ENCODE measurements at places on chromosomes 1 and 21.

- no peak for DNase-seq
Measured at GRCh38 chr21:29302359-29302875, 3.7 kb downstream of the BACH1 start.

DNA sequence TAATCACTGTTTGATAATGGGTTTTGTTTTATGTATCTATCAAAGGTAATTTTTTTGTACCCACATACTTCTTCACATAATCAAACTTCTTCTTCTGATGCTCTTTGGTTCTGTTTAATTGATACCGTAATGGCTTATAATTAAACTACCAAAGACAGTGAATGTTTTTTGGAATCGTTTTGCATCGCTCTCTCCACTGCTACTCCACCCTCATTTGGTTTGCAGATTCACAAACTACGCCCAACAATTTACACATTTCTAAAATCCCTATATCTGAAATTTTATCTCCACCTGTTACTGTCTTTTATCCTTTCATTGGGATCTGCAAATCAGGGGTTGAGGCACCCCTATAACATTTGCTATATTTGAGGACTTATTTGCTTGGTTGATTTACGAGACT, 319.6 kb downstream of the RWDD3 start:
- no peak for DNase-seq

DNA sequence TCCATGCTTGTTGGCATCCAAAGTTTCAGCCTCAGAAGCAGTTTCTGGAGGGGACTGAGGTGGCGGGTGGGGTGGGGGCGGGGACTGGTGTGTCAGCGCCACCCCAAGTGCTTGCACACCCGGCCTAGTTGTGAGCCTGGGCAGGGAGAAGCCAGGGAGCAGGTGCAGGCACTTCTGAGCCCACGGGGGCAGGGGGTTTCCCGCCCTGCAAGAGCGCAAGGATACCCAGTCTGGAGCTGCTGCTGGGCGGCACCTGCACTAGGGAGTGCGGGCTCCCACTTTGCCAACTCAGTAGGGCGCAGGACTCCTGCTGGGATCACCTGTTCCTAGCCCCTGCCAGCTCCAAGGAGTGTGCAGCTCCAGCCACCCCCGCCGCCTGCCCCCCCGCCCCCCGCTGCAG, 33.5 kb downstream of the MAGI3 start:
- no peak for DNase-seq

- no peak for DNase-seq
Measured at GRCh38 chr1:67850611-67851075, 17.4 kb upstream of the GNG12 start.

GRCh38 chr1:192167011-192167410, 8.7 kb downstream of the RGS18 start:
- DNase-seq, result no peak

GRCh38 chr1:111202707-111203623, 2.5 kb upstream of the DENND2D start:
- DNase-seq, result no peak

- DNase-seq, result no peak
Measured at GRCh38 chr21:15686506-15686905, 43.3 kb upstream of the USP25 start.

GRCh38 chr1:215660259-215660658, 93.2 kb downstream of the KCTD3 start:
- DNase-seq, result no peak

DNA sequence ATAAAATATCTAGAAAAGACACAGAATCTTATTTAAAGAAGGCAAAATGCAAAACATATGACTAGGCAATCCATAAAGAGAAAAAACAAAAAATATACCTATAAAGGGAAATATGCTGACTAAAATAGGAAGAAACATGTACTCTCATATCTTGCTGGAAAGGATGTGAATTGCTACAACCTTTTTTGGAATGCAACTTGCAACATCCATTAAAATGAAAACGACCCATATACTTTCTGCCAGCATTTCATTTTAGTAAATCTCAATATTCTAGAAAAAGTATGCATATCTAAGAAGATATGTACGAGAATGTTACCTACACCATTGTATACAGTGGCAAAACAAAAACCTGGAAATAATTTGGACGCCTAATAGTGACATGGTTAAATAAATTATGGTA, 56.6 kb downstream of the EDEM3 start:
- DNase-seq, result no peak

DNA sequence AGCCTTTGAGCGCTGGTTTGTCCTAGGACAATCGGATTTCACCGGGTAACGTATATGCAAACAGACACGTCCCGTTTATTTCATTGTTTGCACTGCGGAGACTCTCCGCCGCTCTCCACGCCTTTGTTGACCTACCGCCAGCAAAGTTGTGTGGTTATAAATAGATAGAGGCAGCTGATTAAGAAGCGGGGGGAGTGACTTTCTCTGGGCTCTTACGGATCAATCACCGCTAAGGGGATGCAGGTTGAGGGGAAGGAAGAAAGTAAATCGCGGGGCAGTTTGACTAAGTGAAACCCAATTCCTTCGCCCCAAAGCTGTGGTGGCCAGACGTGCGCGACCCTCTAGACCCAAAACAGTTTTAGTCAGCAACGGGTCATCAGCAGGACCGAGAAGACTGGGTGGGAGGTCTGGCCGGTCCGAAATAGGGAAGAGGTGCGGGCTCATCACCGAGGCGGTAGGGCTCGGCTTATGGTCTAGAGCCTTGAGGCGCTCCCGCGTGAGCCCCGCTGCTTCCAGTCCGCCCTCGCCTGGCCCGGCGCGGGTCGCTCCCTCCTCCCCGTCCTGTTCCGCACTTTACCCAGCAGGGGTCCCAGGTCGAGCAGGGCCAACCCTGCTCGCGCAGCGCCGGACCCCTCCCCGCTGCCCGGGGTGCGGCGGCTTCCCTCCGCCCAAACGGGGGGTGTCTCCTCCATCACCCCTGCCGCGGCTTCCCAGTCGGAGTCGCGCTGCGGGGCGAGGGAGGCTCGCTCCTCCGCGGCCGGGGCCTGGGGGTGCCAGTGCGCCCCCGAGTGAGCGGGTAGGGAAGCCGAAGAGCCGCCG, 120.8 kb upstream of the RRP15 start:
- DNase-seq, result no peak

GRCh38 chr1:193270996-193271395, 84.6 kb upstream of the B3GALT2 start:
- DNase-seq, result no peak

DNA sequence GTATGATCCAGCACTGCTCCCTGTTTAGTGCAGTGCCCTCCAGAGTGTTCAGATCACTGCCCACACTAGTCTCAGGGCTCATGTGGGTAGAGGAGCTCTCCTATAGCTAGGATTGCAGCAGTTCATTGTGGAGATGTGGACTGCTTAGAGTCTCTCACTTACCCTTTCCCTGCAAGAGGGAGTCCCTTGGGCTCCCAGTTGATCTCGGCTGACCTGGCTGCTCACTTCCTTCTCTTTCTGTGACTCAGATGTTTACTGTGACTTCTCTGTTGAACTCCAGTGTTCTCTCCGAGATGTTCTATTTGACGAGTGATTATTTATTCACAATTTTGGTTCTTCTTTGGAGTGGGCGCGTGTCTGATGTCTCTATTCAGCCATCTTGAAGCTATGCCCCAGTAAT, 141.9 kb downstream of the PTBP2 start:
- no peak for DNase-seq

GRCh38 chr1:206829875-206830274, 35.5 kb upstream of the IL20 start:
- no peak for DNase-seq

DNA sequence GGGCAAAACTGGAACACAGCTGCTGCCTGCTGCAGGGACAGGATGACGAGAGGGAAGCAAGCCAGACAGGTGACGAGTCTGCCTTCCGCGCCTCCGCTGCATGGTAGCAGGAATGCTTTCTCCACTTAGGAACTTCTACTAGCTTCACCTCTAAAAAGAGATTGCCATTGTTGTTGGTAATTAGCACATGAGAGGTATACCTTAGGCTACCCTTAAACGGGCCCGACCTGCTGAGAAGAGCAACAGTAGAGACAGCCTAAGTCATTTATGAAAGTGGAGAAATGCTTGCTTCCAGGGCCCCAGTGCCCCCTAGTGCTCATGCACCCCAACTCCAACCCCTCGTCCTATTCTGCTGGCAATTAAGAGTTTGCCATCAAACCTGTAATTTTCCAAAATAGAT, 96.9 kb upstream of the AKT3 start:
- no peak for DNase-seq

GRCh38 chr1:179175011-179175841, 54.3 kb downstream of the ABL2 start:
- DNase-seq, result no peak

DNA sequence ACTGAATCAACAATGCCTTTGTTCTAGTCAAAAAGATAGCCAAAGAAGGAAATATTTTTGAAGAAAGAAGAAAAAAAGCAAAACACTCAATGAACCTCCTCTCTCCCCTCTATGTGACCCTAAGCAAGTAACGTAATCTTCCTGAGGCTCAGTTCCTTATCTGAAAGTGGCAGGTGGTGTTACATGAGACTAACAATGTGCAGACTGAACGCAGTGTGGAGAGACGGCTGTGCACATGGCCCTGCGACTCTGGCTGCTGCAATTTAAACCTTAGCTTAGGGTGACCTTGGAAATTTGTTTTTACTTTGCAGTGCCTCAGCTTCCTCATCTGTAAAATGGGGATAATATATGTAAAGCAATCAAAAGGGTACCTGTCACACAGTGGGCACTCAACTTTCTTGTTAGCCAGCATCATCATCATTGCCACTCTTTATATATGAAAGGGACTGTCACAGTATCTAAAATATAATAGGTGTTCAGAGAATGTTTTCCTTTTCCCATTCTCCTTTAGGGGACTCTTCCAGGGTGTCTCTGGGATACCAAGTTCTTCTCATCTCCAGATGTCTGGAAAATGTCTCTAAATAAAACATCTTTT, 100.1 kb upstream of the JUN start:
- DNase-seq, result no peak

DNA sequence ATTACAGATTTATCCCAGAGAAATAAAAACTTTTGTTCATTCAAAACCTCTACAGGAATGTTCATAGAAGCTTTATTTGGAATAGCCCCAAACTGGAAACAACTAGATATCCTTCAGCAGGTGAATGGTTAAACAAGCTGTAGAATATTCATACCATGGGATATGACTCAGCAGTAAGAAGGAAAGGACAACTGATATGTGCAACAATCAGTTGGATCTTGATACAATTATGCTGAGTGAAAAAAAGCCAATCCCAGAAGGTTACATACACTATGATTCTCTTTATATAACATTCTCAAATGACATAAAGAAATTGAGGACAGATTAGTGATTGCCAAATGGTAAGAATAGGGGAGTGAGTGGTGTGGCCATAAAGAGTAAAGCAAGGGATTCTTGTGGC, 376.7 kb downstream of the S1PR1 start:
- no peak for DNase-seq

GRCh38 chr1:214823311-214824117, 220.5 kb downstream of the CENPF start:
- DNase-seq, result no peak

- DNase-seq, result no peak
Measured at GRCh38 chr1:173496757-173497320, 19.7 kb downstream of the PRDX6 start.

GRCh38 chr21:15775291-15775690, 45.5 kb downstream of the USP25 start:
- no peak for DNase-seq

DNA sequence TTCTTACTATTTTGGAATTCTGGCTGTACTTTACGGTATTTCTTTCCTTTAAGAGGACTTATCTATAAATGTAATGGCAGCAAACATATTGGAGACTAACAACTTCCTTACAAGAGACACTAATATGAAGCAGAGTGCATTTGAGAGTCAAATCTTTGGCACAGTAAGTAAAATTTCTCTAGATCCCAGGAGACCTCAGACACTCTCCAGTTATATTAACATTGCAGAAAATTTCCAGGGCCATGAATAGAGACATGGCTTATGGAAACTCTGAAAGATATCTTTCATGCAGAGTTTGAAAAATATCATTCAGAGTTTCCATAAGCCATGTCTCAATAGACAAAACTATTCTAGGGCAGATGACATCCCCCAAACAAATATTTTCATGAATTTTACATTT, 51.2 kb downstream of the IL23R start:
- no peak for DNase-seq

- DNase-seq, result no peak
Measured at GRCh38 chr1:9626201-9626608, 25.3 kb upstream of the PIK3CD start.

GRCh38 chr1:182680901-182681567, 3.4 kb downstream of the RGS8 start:
- no peak for DNase-seq

DNA sequence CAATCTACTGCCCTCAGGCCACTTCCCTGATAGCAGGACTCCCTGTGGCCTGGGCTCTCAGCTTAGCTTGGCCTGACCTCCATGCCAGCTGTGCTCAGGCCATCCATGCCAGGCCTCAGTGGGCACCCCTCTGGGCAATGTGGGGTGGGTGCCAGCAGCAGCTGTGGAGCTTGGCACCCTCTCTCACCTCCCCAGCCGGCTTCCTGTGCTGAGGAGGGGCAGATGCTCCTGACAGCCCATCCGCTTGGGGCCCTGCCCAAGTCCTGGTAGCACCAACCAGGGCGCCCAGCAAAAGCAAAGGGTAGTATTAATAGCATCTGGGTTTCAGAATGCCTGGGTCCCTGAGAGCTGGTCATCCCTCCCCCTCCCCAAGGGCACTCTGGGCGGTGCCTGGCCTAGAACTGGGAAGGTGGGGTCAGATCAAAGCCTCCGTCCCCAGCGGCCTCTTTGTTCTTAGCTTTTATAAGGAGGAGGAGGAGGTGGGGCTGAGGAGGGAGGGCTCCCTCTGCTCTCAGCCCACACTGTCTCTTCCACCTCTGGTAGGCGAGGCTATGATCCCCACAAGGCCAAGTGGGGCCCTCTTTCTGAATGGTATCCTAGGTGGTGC, 6.1 kb downstream of the EFNA4 start:
- DNase-seq, result no peak

- DNase-seq, result no peak
Measured at GRCh38 chr1:93988634-93989350, 79.6 kb upstream of the GCLM start.

- DNase-seq, result no peak
Measured at GRCh38 chr21:36200081-36200561, 43.5 kb downstream of the DOP1B start.

- no peak for DNase-seq
Measured at GRCh38 chr1:14926229-14926628, 227.3 kb upstream of the TMEM51 start.

- DNase-seq, result no peak
Measured at GRCh38 chr1:40300651-40301050, 16.4 kb downstream of the COL9A2 start.

DNA sequence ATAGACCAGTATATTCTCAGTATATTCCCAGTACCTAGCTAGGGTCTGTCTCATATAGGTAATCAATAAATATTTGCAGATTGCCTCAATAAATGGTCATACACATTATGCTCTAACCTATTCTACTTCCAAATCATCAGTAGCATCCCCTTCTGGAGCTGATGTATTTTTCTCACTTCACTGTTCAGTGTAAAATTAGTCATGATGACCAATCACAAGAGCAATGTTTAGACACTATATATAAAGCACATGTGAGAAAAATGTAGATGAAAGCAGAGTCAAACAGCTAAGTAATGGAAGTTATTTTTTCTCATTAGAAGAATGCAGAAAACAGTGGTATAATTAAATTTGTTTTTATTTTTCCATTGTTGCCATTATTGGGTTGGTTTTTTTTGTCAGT, 34.7 kb downstream of the EPRS1 start:
- DNase-seq, result no peak
